Epithelial cell of alveolus of lung (primary cell): ENCODE measurements at places on chromosomes 5 and 9. TPM values are rescaled to one million over a fixed set of nuclear protein-coding genes. Genes with fewer than 3 reads are reported as not detected.

Gene ANXA1
- 74.1 and 225 TPM in 2 replicates for total RNA-seq

Gene PRDM9
- not detected in 2 replicates for total RNA-seq

Gene DEPDC1B
- 7.1 and 10.0 TPM in 2 replicates for total RNA-seq

Gene FBXO4
- total RNA-seq, result 5.1 and 6.1 TPM in 2 replicates

Gene GRAMD2B
- 3.9 and 12.7 TPM in 2 replicates for total RNA-seq

Gene DRD1
- total RNA-seq, result not detected in 2 replicates

Gene SAXO1
- not detected in 2 replicates for total RNA-seq

Gene HMCN2
- total RNA-seq, result not detected in 2 replicates

Gene CAPSL
- not detected in 2 replicates for total RNA-seq

Gene GFPT2
- total RNA-seq, result 25.4 and 126 TPM in 2 replicates

Gene PALM2AKAP2
- total RNA-seq, result 11.9 and 16.3 TPM in 2 replicates

Gene SLC36A2
- total RNA-seq, result not detected in 2 replicates

Gene IL3
- total RNA-seq, result not detected in 2 replicates

Gene CTXN3
- not detected in 2 replicates for total RNA-seq

Gene ADAMTSL2
- 0.26 and 2.4 TPM in 2 replicates for total RNA-seq

Gene CD14
- 0.26 and 1.8 TPM in 2 replicates for total RNA-seq

Gene HMMR
- 15.6 and 29.5 TPM in 2 replicates for total RNA-seq

Gene NOL6
- total RNA-seq, result 12.3 and 25.7 TPM in 2 replicates

Gene NR2F1
- 85.3 and 452 TPM in 2 replicates for total RNA-seq

Gene PCDHGC5
- total RNA-seq, result 0.78 and 1.1 TPM in 2 replicates

Gene TMEM232
- total RNA-seq, result 0.24 and 3.1 TPM in 2 replicates

Gene PCDHB10
- total RNA-seq, result 0.13 and 0.24 TPM in 2 replicates

Gene AP3S1
- total RNA-seq, result 79.4 and 81.1 TPM in 2 replicates

Gene PRRX2
- 1.4 and 31.1 TPM in 2 replicates for total RNA-seq

Gene LCN15
- not detected in 2 replicates for total RNA-seq

Gene TEX48
- total RNA-seq, result not detected in 2 replicates
